Osteocyte (in vitro differentiated cells): ENCODE measurements at places on chromosomes 3 and 15. TPM values are rescaled to one million over a fixed set of nuclear protein-coding genes. Genes with fewer than 3 reads are reported as not detected.

DNA sequence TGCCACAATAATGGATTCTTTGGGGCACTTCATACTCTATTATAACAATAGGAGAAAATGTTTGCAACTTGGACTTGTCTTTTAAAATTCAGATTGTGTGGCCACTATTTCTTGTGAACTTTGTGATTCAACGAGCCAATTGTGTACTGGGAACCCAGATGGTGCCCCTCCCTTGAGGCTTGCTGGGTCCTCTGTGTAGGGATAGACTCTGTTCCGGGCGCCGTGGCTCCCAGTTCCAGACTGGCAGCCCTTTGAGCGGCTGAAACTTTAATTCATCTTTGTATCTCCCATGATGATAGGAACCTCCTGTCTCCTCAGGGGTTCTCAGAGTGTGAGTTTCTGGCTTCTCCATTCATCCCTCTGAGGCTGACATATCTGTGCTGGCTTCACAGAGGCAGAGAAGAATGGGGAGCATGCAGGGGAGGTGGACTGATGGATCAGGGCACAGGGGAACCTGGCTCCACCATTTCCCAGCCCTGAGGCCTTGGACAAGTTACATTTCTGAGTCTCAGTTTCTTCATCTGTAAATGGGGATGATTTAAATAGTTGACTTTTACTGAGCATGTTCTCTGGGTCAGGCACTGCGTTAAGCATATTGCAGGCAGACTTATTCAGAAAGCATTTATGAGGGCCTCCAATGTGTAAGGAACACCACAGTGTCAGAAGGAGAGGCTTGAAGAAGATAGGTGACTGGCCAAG is 15.2 kb upstream of the ANKDD1A start:
- H3K36me3 ChIP-seq: no peaks in the 10 kb centered on the region
- peaks cover 67% of the 10 kb centered on the region for H3K4me1 ChIP-seq
- H3K27ac ChIP-seq: peak overlapping the region; percentile 86
- DNase-seq: no peak
- H3K4me3 ChIP-seq: no peak overlapping the region

DNA sequence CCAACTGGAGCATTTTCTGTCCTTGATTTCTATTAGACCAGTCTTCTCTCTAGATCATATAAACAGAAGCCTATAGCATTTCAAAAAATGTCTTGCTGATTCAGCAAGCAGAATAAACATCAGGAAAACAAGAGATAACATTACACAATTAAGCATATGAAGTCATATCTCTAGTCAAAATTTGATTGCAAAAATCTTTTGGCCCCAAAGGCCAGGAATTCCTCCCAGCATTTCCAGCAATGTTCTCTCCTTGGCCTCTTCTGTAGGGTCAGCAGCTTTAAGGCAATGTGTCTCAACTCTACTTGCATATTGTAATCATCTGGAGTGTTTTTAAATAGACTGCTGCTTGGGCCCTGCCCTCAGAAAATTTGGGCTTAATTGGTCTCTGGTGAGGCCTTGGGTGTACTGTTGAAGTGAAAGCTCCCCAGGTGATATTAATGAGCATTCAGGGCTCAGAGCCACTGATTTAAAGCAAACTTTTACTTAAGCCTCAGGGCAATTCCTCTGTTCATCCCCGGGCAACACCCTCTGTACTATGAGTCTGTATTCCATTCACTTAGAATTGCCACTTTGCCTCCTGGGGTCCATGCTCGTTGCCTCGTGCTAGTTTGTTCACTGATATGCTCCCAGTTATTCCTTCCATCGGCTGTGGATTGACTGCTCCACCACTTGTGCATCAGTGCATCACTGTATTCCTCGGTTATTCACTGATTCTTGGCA is 1072.6 kb downstream of the ROBO2 start:
- no peak overlapping the region for H3K27ac ChIP-seq
- H3K4me1 ChIP-seq: peaks cover 14% of the 10 kb centered on the region
- no peak overlapping the region for H3K4me3 ChIP-seq
- DNase-seq: no peak
- H3K27me3 ChIP-seq: peaks cover 61% of the 10 kb centered on the region

- H3K27ac ChIP-seq: no peak overlapping the region
- no peaks in the 10 kb centered on the region for H3K4me1 ChIP-seq
- peaks cover 25% of the 10 kb centered on the region for H3K36me3 ChIP-seq
- no peaks in the 10 kb centered on the region for H3K27me3 ChIP-seq
- no peak overlapping the region for H3K4me3 ChIP-seq
- no peak for DNase-seq
Observed at GRCh38 chr15:42411884-42412283, 52.6 kb downstream of the CAPN3 start.

DNA sequence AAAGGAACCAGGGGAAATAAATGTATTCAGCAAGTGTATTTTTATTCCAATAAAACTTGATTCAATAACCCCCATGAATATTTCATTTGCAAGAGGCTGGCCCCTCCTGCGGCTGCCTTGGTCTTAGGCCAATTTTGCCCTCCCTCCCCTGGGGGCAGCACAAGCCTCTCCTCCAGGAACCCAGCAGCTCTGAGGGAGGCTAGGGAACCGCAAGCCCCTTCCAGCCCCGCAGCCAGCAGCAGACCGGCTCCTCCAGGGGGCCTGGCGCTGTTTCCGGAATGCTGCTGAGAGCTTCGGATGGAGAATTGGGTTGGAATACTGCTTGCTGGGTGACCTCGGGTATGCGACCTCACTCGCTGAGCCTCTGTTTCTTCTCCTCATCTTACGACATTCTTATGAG is 150.1 kb downstream of the RAB11A start:
- H3K27me3 ChIP-seq: peaks cover 46% of the 10 kb centered on the region
- no peaks in the 10 kb centered on the region for H3K36me3 ChIP-seq
- H3K4me3 ChIP-seq: no peak overlapping the region
- H3K27ac ChIP-seq: no peak overlapping the region
- no peak for DNase-seq

GRCh38 chr3:142259359-142259758 is 34.0 kb upstream of the GK5 start:
- DNase-seq: no peak
- no peak overlapping the region for H3K4me3 ChIP-seq
- peaks cover 5% of the 10 kb centered on the region for H3K4me1 ChIP-seq
- peaks cover 2% of the 10 kb centered on the region for H3K36me3 ChIP-seq
- no peak overlapping the region for H3K27ac ChIP-seq

GRCh38 chr15:77347197-77347596 is 72.7 kb downstream of the PEAK1 start:
- peaks cover 27% of the 10 kb centered on the region for H3K36me3 ChIP-seq
- no peak for DNase-seq
- no peak overlapping the region for H3K4me3 ChIP-seq
- no peaks in the 10 kb centered on the region for H3K27me3 ChIP-seq
- H3K27ac ChIP-seq: peak overlapping the region; percentile 38

DNA sequence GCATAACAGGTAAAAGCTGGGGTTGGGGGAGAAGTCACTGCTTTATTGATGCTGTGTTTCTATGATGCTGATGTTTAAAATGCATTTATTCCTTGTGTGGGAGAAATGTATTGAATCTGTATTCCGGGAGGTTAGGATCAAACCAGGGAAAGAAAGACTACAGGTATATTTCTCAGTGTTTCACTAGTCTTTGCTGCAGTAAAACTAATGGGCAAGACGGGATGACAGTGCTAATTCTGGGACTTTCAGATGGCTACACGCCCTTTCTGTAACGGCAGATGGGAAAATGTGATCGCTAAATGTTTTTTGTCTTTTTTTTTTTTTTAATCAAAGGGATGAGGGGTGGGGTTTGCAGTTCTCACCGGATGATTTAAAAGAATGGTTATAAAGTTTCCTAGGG is 393 bp downstream of the CNTN6 start:
- peak overlapping the region; percentile 82 for H3K4me3 ChIP-seq
- peaks cover 10% of the 10 kb centered on the region for H3K36me3 ChIP-seq
- H3K27ac ChIP-seq: peak overlapping the region; percentile 78
- peaks cover 47% of the 10 kb centered on the region for H3K4me1 ChIP-seq

TTLL13 gene
- not detected in 2 replicates for total RNA-seq

- no peaks in the 10 kb centered on the region for H3K27me3 ChIP-seq
- H3K4me3 ChIP-seq: no peak overlapping the region
- peak; percentile 25 for DNase-seq
- H3K36me3 ChIP-seq: peaks cover 2% of the 10 kb centered on the region
- H3K27ac ChIP-seq: no peak overlapping the region
- no peaks in the 10 kb centered on the region for H3K4me1 ChIP-seq
Observed at GRCh38 chr15:45242289-45242688, 9.7 kb upstream of the SLC28A2 start.

- no peak overlapping the region for H3K4me3 ChIP-seq
- no peaks in the 10 kb centered on the region for H3K36me3 ChIP-seq
- no peaks in the 10 kb centered on the region for H3K27me3 ChIP-seq
- peaks cover 14% of the 10 kb centered on the region for H3K4me1 ChIP-seq
Observed at GRCh38 chr3:25007974-25008658, 419.9 kb upstream of the RARB start.

DNA sequence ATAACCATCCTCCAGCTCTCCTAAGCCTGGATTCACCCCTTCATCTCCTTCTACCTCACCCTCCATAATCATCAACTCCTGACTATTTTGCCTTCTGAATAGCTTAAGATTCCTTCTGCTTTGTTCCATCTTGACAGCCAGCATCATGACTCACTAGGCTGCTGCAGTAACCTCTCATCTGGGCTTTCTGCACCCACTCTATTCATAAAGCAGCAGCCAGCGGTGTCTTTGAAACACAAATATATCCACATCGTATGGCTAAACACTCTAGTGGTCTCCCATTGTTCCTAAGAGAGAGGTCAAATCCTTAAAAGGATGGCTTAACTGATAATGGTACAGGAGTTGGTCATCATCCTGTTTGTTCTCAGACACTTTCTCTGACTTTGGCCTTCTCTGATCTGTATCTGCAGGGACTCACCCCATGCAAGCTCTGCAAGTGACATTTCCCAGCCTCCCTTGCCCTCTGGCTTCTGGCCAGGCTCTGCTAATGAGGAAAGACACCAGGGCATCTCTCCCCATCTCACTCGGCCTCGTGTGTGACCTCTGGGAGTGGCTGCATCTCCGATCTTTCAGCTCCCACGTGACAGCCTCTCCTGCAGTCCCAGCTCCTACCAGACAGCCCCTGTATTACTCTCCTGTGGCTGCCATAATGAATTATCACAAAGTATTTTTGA is 6.2 kb downstream of the GRK7 start:
- H3K27me3 ChIP-seq: peaks cover 2% of the 10 kb centered on the region
- H3K4me1 ChIP-seq: no peaks in the 10 kb centered on the region
- H3K27ac ChIP-seq: no peak overlapping the region
- peak; percentile 70 for DNase-seq

DNA sequence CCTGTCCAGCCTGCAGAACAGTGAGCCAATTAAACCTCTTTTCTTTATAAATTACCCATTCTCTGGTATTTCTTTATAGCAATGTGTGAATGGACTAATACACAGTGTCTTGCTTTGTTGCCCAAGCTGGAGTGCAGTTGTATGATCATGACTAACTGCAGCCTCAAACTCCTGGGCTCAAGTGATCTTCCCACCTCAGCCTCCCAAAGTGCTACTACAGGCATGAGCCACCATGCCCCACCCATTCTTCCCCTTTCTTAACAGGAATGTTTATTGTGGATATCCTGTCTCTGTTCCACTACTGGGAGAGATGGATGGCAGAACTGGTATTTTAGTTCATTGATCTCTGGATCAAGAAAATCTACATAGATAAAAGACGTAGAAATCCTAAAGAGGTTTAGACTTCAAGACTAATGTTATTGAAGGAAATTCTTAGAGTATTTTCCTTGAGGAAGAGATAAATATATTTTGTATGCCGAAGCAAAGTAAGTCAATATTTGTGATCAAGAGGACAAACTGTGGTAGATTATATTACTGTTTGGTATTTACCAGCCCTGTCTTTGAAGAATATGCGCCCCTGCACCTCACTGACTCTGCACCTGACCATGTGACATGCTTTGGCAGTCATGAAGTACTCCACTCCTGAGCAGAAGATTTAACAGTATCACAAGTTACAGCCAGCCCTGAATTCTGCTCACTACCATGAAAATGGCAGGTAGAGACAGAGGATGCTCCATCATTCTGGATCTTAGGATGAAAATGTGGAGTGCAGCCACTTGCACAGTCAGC is 42.9 kb downstream of the UACA start:
- H3K4me3 ChIP-seq: no peak overlapping the region
- peaks cover 35% of the 10 kb centered on the region for H3K36me3 ChIP-seq
- no peak overlapping the region for H3K27ac ChIP-seq
- no peak for DNase-seq

GRCh38 chr15:60804551-60804950 is 325.6 kb upstream of the ICE2 start:
- peaks cover 34% of the 10 kb centered on the region for H3K4me1 ChIP-seq
- no peak overlapping the region for H3K4me3 ChIP-seq
- peaks cover 14% of the 10 kb centered on the region for H3K27me3 ChIP-seq
- H3K27ac ChIP-seq: peak overlapping the region; percentile 56
- no peak for DNase-seq
- H3K36me3 ChIP-seq: peaks cover 5% of the 10 kb centered on the region

GRCh38 chr3:108030960-108031359 is 59.9 kb downstream of the CD47 start:
- no peaks in the 10 kb centered on the region for H3K36me3 ChIP-seq
- H3K27ac ChIP-seq: no peak overlapping the region
- no peaks in the 10 kb centered on the region for H3K27me3 ChIP-seq
- H3K4me1 ChIP-seq: no peaks in the 10 kb centered on the region

- no peaks in the 10 kb centered on the region for H3K27me3 ChIP-seq
- peaks cover 13% of the 10 kb centered on the region for H3K36me3 ChIP-seq
- peak overlapping the region; percentile 67 for H3K27ac ChIP-seq
Observed at GRCh38 chr3:129485721-129486663, 42.4 kb upstream of the RHO start.

GRCh38 chr3:160012108-160012507 is 23.5 kb downstream of the IL12A start:
- peaks cover 4% of the 10 kb centered on the region for H3K4me1 ChIP-seq
- H3K27me3 ChIP-seq: no peaks in the 10 kb centered on the region
- no peaks in the 10 kb centered on the region for H3K36me3 ChIP-seq
- DNase-seq: no peak
- no peak overlapping the region for H3K27ac ChIP-seq
- H3K4me3 ChIP-seq: no peak overlapping the region

PRTG gene
- 2.1 and 2.2 TPM in 2 replicates for total RNA-seq

DNA sequence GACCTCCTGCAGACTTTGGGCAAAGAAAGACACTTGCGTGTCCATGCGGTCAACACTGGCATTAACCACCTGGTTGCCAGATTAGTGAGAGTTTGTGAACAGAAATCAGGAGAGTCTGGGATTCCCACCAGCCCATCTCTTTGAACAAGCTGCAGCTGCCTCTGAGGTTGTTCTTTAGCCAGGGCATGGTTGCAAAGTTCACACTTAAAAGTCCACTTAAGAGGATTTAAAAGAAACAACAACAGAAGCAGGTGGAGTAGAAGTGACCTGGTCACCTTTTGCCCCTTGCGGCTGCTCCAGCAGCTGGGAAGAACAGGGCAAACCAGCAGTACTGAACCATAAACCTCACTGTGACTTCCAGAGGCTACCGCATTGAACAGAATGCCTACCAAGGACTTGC is 97.3 kb downstream of the FOXB1 start:
- no peak overlapping the region for H3K27ac ChIP-seq
- H3K4me1 ChIP-seq: no peaks in the 10 kb centered on the region
- H3K27me3 ChIP-seq: peaks cover 11% of the 10 kb centered on the region
- no peak for DNase-seq
